ENCODE measurements at places on chromosomes 4 and X. TPM values are rescaled to one million over a fixed set of nuclear protein-coding genes. Genes with fewer than 3 reads are reported as not detected.

CYTL1 gene
- not detected for total RNA-seq

RAB9B gene
- not detected for total RNA-seq

MAGEA3 gene
- 2.7 TPM for total RNA-seq

LRP2BP gene
- 0.15 TPM for total RNA-seq

TNIP3 gene
- total RNA-seq = 0.39 TPM

EXOC1L gene
- not detected for total RNA-seq

PNCK gene
- total RNA-seq = not detected

RBM46 gene
- total RNA-seq = not detected

ALB gene
- total RNA-seq = not detected

NUP54 gene
- 24.4 TPM for total RNA-seq

SYTL5 gene
- total RNA-seq = 0.40 TPM

DACH2 gene
- not detected for total RNA-seq

PCYT1B gene
- total RNA-seq = not detected

LONRF3 gene
- total RNA-seq = 2.5 TPM

PWWP3B gene
- total RNA-seq = not detected

F8A3 gene
- 1.00 TPM for total RNA-seq

MAGEA11 gene
- not detected for total RNA-seq

DMP1 gene
- total RNA-seq = not detected

DAPP1 gene
- total RNA-seq = not detected

NEIL3 gene
- total RNA-seq = 12.1 TPM

F8 gene
- 3.7 TPM for total RNA-seq

MAGEA12 gene
- total RNA-seq = 0.12 TPM

DMRTC1 gene
- total RNA-seq = not detected

ARMCX1 gene
- 0.51 TPM for total RNA-seq

MAGEA2B gene
- not detected for total RNA-seq

ZMAT1 gene
- not detected for total RNA-seq

IQSEC2 gene
- 38.2 TPM for total RNA-seq

RAB39B gene
- total RNA-seq = 0.69 TPM

TNIP2 gene
- total RNA-seq = 48.7 TPM

SSX3 gene
- total RNA-seq = not detected

FGF13 gene
- total RNA-seq = not detected

TMEM150C gene
- total RNA-seq = 0.53 TPM

AGA gene
- 20.7 TPM for total RNA-seq

RXFP1 gene
- not detected for total RNA-seq

SCARB2 gene
- 52.0 TPM for total RNA-seq

ADGRG2 gene
- total RNA-seq = 9.9 TPM

NDST3 gene
- not detected for total RNA-seq

SPANXC gene
- total RNA-seq = 0.74 TPM

VCX3A gene
- not detected for total RNA-seq

OTC gene
- total RNA-seq = not detected

Data from A549 treated with ZK216348 at 1 μM for 4 hours (cell line).